ENCODE measurements at places on chromosomes 7 and 10.

GRCh38 chr7:116953906-116954838, 871 bp downstream of the ST7 start:
- DNase-seq, result peak; percentile 21

GRCh38 chr10:110852947-110853346, 18.8 kb upstream of the PDCD4 start:
- no peak for DNase-seq

DNA sequence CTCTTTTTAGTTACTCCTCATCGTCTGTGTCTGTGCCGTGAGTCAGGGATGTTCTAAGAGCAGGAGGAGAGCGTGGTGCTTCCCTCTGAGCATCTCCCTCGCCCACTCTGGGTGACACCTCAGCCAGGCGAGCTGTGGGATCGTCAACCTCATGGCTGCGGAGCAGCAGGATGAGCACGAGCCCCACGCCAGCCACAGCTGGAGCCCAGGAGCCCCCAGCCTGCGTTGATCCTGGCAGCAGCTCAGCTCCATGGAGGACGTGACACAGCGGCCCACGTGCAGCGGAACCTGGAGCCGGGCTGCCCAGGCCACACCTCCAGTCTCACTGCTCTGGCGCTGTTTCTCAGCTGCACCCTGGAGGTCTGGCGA, 512.0 kb downstream of the PTPRN2 start:
- DNase-seq, result no peak

GRCh38 chr10:75632805-75633462, 201.5 kb downstream of the LRMDA start:
- DNase-seq, result no peak

DNA sequence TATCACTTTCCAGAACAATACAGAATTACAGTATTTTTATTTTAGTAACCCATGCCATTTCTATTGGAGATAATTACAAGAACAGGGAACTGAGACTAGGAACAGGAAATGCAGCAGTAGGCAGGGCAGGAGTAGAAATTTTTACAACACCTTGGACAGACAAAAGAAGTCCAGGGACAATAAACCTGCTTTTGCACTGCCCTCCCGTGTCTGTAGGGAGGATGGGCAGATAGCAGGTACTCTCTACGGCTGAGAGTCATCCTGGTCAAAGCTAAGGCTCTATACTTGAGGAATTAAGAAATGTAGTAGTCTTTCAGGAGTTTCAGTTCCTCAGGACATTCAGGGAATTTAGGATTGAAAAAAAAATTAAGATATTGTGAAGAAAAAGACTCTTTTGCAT, 63.4 kb downstream of the VAX1 start:
- no peak for DNase-seq

- no peak for DNase-seq
These were observed 296.3 kb upstream of the NPSR1 start for GRCh38 chr7:34361663-34362250.

GRCh38 chr7:155136619-155137243, 66.6 kb downstream of the HTR5A start:
- no peak for DNase-seq

- DNase-seq, result no peak
These were observed 3.2 kb downstream of the PYROXD2 start for GRCh38 chr10:98411768-98412167.

All from activated naive CD4-positive, alpha-beta T cell treated with Interleukin-2 at 50 U/mL for 16 hours (primary cell).